ENCODE measurements at places on chromosomes 1 and 21.
A peak's percentile ranks its signal among the peaks of the same experiment; 100 is the strongest.

GRCh38 chr21:41153443-41153842, 14.5 kb upstream of the BACE2 start:
- DNase-seq = no peak

- no peak for DNase-seq
These were observed 47.0 kb upstream of the PALMD start for GRCh38 chr1:99598738-99599411.

DNA sequence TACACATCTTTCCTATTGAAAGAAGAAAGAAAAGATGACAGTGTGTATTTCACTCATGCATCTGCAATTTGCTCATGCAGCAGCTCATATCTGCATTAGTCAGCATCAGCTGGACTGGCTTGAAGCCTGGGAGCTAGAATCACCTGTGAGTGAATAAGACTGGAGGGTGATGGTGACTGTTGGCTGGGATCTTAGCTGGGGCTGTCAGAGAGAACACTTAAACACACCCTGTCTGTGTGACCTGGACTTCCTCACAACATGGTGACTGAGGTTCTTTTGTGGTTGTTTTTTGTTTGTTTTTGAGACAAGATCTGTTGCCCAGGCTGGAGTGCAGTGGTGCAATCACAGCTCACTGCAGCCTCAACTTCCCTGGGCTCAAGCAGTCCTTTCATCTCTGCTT, 24.9 kb downstream of the KLHDC7A start:
- DNase-seq = no peak

DNA sequence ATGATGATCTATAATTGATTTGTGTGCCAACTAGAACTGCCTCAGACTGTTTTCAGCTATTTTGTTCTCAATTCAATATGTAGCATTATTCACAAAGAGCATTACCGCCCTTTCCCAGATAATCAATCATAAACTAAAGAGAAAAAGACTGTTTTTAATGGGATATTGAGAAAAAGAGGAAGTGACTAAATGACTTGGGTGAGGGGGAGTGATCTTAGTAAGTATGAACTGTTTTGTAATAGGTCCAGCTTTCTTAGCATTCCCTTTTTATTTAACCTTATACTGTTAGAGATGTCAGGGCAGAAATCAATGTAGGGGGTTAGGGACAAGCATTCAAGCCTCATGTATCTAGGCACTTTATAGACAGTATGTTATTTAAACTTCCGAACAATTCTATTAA, 157.8 kb upstream of the DPYD start:
- DNase-seq = no peak

GRCh38 chr1:248268178-248268577, 9.6 kb downstream of the OR2T33 start:
- no peak for DNase-seq

DNA sequence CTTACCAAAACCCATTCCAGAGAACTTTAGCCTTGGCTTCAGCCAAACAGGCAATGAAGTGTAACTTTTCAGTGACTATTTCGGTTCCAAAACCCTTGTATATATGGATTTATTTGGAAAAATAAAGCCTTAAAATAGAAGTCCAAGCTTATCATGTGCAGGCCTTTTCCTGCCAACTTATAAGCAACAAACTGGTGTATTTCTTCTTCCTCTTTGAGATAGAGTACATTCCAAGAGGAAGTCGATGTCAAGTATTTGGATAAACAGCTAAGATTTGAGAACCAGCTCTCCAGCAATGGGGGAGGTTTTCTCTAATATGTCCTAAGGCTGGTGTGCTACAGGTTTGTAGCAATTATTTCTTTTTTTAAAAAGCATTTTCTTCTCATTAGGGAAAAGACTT, 407.8 kb downstream of the DUSP10 start:
- peak; percentile 24 for DNase-seq

GRCh38 chr1:150557065-150557600, 7.9 kb downstream of the ADAMTSL4 start:
- no peak for DNase-seq

GRCh38 chr1:11129649-11130390, 30.2 kb upstream of the EXOSC10 start:
- no peak for DNase-seq

GRCh38 chr21:15094706-15095105, 29.9 kb upstream of the NRIP1 start:
- DNase-seq = no peak

- DNase-seq = no peak
These were observed 30.6 kb downstream of the AKT3 start for GRCh38 chr1:243819438-243819839.

DNA sequence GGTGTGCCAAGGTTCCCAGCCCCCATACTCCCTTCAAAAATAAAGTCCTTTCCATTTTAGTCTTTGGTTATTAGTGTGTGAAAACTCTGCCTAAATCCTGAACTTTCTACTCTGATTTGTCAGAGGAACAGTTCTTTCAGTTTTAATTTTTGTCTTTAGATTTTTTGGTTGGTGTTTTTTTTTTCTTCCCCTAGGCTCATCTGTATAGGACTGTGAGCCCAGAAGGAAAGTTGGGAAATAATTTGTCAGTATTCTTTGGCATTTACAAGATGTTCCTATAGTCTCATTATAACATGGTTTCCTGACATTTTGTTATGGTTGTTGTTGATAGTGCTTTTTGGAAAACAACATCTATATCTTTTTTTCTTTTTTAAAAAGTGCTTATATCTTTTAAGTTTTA, 38.0 kb downstream of the LAMC1 start:
- DNase-seq = no peak

DNA sequence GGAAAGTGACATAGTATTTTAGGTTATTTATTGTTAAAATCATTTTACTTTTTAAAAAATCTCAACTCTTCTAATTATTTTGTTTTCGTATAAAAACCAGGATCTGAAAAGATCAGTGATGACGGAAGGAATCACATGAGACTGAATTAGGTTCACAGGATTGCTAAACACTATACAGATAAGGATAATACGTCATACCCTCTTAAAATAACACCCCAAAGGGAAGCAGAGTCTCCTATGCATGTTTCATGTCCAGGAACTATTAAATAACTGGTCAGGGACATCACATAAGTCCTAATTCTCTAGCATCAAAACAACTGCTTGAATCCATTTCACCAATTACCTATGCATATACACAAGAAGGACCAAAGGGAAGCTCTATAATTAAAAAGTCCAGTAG, 84.9 kb downstream of the FOXJ3 start:
- DNase-seq = no peak

- no peak for DNase-seq
These were observed 20.4 kb downstream of the H3-3A start for GRCh38 chr1:226082959-226083301.

DNA sequence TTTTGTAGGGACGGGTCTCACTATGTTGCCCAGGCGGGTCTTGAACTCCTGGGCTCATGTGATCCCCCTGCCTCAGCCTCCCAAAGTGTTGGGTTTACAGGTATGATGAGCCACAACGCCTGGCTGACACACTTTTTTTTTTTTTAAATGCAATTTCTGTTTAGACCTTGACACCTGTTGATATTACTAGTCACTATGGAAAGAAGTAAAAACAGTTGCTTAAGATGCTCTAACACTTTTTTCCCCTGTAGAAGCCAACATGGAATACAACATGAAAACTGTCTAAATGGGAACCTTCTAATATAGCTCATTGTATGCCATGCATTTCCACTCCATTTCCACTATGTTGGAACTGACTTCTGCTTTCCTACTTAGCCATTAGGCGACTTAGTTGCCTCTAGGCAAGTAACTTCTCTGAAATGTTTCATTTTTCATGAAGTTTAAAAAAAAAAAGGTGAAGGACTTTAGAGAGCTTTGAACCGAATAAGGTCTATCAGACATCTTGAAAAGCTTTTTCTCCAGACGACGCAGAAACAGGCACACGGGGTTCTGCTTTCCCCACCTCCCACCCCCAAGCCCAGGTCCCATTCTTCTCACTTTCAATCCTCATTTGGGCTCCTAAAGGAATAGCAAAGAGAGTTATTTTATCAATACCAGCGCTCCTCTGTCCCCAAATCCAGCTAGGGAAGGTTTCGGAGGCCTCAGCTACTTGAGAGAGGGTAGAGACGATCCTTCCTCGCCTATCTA, 648 bp upstream of the DR1 start:
- DNase-seq = no peak

GRCh38 chr1:23167353-23168078, 1.1 kb downstream of the LUZP1 start:
- DNase-seq = no peak

GRCh38 chr1:106780806-106781569, 275.5 kb upstream of the PRMT6 start:
- DNase-seq = no peak

- no peak for DNase-seq
These were observed 4.5 kb downstream of the C1orf232 start for GRCh38 chr1:26164036-26164860.

- DNase-seq = no peak
These were observed 965 bp upstream of the SH2D5 start for GRCh38 chr1:20733360-20733975.

DNA sequence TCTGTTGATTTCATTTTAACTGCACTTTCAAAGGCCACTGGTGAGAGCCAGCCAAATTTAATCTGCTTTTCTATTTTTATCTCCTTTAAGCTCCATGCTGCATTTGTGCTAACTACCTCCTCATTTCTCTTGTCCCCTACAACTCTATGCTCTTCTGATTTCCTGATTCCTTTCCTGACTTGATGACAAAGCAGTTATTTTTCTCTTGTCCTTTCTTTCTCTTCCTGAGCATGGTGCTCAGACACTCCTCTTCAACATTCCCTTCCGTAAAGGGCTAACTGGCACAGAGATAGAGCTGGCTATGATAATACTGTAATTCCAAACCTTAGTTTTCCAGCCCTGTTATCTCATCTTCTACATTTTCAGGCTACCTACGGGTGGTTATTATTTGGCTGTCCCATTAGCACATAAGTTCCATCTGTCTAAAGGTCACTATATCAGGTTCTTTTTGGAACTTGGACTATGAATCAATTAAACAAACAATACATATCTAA, 6.8 kb upstream of the BCAS2 start:
- no peak for DNase-seq

DNA sequence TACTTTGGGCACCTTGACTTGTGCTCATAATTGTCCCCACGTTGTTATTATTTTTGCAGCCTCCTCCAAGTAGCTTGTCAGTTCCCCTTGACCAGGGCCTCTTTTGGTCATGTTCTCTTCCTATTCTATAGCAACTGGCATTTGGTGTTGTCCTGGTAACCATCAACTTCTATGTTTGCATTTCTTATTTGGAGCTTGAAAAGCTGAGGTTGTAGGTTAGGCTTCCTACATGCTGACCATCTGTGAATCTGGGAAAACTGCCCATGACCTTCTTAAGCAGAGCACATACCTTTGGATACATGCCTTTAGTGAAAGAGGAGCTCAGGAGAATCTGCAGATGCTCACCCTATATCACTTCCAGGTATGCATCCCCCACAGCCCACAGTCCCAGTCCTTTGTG, 160.8 kb downstream of the HHAT start:
- no peak for DNase-seq

GRCh38 chr1:28417441-28417922, 47.9 kb downstream of the PHACTR4 start:
- peak; percentile 30 for DNase-seq

- DNase-seq = no peak
These were observed 77.2 kb downstream of the ADARB1 start for GRCh38 chr21:45151445-45152160.

GRCh38 chr1:97632075-97632474, 288.8 kb downstream of the DPYD start:
- DNase-seq = peak; percentile 67

GRCh38 chr1:208475951-208476845, 232.0 kb upstream of the PLXNA2 start:
- DNase-seq = no peak

DNA sequence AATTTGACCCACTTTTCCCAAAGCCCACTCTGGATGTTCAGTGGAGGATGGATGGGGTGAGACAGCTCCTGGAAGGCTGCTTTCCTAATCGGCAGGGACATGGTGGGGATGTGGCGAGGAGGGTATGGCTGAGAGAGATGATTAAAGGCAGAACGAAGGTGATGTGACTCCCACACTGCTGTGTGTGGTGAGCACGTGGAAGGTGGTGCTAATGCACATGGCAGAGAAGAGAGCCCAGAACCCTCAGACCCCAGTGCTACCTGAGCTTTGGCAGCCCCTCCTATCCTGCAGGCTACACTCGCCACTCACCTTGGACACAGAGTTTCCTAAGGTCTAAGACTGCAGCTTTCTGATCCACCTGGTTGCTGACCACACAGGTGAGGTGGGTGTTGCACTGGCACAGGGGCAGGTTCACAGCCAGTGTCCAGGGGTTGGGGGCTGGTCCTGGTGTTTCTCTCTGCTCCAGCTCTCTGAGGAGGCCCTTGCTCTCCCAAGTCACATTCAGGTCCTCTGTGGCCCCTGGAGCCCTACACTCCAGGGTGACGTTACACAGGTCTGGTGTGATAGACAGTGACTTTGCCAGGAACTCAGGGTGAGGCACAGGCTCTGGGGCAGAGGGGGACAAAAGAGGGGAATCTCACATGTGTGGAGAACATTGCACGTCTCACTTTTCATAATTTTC, 151.4 kb upstream of the ETV3 start:
- no peak for DNase-seq
